ENCODE measurements at places on chromosomes 5 and 9.
A peak's percentile ranks its signal among the peaks of the same experiment; 100 is the strongest.

- DNase-seq = no peak
These were observed 842 bp upstream of the ANGPTL2 start for GRCh38 chr9:127123064-127123890.

- peak; percentile 31 for DNase-seq
These were observed 1.5 kb downstream of the RNF145 start for GRCh38 chr5:159207686-159208513.

GRCh38 chr5:43997647-43998272, 391.5 kb downstream of the FGF10 start:
- no peak for DNase-seq

- DNase-seq = no peak
These were observed 7.8 kb downstream of the ANGPTL2 start for GRCh38 chr9:127114606-127115005.

DNA sequence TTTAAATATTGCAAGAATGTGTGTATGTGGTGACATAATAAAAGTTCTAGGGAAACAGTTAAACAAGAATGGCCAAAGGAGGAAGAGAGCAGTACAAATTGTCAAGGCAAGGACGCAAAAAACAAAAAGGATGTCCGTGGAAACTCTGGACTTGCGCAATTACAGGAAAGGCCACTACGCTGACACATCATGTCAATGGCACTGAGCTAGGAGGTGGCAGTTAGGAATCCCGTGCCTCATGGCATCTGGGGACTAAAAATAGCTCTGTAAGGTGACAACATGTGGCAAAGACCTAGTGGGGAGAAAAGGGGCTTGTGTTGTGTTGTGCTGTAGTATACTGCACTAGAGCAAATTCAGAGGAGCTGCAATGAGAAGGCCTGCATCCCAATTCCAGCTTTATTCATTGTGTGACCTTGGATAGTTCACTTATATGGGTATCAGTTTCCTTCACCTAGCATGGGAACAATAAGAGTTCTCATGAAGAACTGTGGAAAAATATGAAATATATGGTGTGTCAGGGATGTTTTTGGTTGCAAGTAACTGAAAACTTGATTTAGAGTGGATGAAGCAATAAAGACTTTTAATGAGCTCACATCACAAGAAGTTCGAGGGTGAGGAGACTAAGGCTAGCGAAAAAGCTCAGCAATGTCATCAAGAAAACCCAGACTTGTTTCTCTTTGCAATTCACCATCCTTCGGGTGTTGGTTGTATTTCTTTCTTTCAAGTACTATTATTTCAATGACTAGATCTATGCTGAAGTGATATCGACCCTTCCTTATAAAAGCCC, 124.1 kb upstream of the STC2 start:
- DNase-seq = no peak

DNA sequence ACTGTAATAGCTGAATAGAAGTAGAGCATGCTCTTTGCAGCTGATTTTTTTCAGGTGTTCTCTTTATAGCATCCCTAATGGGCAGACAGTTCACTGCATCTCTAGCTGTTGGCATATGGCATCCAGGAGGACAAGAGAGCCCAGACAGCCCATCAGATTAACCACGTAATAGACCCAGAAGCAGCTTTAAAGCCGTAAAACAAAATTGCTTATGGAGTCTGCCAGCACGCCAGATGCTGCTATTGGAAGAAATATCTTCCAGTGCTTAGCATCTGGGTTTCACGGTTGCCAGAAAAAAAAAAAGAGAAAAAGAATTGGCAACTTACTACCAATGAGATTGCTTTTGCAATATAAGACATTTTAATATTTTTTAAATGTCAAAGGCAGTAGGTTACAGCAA, 869.4 kb upstream of the NUDT12 start:
- DNase-seq = no peak

GRCh38 chr5:87541033-87541432, 128.3 kb upstream of the CCNH start:
- peak; percentile 0 for DNase-seq

GRCh38 chr9:89781838-89782540, 177.2 kb downstream of the GADD45G start:
- no peak for DNase-seq

GRCh38 chr5:136037001-136037705, 8.4 kb downstream of the TGFBI start:
- DNase-seq = peak; percentile 72

DNA sequence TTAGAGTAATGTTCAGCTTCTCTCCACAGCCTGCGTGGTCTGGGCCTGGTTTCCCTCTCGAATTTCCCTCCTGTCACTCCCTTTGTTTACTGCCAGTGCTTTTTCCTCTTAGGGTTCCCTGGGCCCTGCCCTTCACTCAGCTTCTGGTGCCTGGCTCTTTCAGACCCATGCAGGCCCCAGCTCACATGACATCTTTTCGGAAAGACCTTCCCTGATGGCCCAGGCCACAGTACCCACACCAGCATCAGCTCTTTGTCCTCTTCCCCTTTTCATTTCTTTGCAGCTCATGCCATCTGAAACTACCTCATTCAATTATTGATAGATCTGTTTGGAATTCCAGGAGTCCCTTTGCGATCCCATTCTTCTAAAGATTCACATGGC, 68.1 kb upstream of the ABL1 start:
- DNase-seq = no peak

DNA sequence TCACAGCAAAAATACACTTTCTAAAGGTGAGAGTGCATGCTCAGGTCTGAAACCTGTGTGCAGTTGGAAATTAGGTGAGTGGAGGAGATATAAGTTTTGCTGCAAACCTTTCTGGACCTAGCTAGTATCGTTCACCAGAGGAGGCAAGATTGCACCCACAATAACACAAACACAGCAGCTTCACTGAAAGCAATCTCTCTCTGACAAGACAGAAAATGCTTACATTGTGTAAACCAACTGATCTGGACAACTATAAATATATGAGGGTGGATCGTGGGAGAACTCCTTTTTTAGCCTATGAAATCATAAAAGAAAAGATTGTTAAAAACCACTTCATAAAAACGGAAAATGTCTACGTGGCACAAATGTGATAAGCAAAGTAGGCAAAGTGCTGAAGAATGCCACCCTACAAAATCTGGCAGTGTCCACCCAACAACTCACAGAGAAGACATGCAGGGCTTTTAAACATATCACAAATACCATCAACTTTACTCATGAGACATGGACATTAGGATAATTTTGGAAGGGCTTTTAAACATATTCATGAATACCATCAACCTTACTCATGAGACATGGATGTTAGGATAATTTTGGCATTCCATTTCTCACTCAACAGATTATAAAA, 134.3 kb downstream of the CDH18 start:
- peak; percentile 79 for DNase-seq

DNA sequence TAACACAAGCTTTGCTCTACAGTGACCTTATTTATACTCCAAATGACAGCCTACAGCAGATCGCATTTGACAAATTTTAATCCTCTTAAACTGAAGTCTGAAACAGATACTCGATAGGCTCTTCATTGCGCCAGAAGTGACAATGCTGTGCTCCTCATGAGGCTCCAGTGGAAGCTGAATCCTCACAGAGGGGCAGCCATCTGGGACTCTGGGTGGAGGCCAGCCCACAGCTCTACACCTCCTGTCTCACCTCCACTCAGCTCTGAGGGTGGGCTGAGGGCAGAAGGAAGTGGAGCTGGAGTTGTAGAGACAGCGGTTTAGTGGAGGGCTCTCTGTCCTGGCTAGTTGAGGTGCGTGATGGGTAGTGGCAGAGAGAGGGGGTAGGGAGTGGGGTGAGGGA, 283.3 kb upstream of the ANKRD55 start:
- no peak for DNase-seq

DNA sequence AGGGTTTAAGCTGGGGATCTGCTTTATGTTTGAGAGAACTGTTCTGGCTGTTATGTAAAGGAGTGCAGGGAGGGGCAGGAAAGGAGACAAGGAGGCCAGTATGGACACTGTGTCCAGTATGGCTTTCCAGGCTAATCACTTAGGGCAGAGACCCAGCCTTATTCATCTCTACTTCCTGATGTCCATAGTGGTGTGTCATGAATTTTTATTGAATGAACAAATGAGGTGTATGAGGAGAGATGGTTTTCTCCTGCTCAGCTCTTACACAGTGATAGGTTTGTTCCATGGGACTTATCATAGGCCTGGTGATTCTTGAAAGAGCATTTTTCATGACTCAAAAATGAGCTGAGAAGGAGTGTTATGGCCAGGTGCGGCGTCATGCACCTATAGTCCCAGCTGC, 20.5 kb upstream of the FGFR4 start:
- no peak for DNase-seq

DNA sequence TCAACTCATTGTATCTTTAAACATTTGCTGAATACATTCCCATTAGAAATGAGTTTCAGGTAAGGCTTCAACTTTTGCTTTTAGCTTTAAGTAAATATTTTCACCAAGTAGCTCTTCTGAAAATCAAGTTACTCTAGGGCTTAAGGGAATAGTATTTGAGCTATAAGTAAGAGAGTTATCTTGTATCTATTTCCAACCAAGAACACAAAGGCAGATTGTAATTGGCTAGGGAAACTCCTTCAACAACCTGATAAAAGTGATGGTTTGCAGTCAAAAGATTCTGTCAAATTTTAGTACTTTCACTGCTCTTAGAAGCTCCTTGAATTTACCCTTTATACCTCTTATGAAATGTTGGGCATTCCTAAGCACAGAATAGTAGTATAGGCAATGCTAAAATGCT, 13.0 kb downstream of the ELL2 start:
- no peak for DNase-seq

GRCh38 chr9:6239694-6240093, 24.1 kb downstream of the IL33 start:
- DNase-seq = no peak

DNA sequence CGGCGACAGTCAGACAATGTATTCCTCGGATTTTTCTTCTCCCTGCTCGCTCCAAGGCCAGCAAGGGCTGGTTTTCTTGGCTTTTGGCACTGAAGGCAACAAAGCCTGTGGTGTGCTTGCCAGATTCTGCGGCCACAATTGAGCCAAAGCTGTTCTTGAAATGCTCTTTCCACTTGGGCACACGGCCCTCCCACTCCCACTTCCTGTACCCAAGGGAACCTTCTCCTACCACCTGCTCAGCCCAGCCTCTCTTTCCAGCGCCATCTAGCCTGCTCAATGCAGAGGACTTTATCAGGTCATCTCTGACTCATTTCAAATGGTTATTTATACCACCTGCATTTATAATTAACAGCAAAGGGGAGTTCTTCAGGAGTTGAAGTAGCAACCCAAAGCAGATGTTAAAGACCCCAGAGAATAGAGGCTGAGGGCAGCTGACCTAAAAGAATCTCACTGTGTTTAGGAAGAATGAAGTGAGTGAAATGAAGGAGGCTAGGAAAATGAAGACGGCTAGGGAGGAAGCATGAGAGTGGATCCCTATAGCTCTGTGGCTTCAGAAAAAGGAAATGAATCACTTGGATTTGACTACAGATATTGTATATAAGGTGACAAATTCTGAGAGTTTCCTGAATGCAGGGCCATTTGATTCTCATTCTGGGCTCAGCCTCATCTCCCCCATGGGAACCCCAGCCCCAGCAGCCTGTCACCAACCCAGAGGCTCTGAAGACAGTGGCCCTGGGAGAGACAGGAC, 439.0 kb downstream of the ENC1 start:
- DNase-seq = no peak

GRCh38 chr5:149265597-149265996, 6.1 kb upstream of the AFAP1L1 start:
- DNase-seq = no peak

GRCh38 chr9:134346840-134347583, 20.8 kb downstream of the RXRA start:
- no peak for DNase-seq

GRCh38 chr9:33245341-33245740, 5.4 kb downstream of the SPINK4 start:
- no peak for DNase-seq

DNA sequence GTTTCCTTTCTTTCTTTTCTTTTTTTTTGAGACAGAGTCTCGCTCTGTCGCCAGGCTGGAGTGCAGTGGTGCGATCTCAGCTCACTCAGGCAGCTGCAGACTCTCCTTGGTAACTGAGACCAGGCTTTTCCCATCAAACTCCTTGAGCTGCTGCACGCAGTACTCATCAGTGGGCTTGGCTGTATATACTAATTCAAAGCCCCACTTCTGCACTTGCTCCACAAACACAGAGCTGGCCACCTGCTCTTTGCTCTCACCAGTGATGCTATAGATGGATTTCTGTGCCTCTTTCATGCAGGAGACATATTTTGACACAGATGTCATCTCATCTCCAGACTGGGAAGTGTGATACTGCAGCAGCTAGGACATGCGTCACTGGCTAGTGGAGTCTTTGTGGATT, 252.7 kb downstream of the AP3B1 start:
- DNase-seq = no peak

DNA sequence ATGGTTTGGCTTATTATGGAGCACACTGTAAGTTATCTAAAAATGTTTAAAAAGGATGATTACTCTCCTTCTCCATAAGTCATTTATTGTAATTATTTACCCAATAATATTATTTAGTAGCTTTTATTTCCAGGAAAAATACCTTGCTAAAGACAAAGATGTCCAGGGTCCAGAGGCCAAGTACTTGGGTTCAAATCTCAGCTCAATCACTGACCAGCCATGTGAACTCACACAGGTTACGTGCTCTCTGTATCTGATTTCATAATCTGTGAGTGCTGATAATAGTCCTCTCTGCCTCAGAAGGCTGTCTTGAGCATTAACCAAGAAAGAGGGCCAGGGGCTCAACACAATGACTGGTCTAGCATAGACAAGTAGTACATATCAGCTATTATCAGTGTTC, 27.0 kb downstream of the ALDH1A1 start:
- DNase-seq = no peak

DNA sequence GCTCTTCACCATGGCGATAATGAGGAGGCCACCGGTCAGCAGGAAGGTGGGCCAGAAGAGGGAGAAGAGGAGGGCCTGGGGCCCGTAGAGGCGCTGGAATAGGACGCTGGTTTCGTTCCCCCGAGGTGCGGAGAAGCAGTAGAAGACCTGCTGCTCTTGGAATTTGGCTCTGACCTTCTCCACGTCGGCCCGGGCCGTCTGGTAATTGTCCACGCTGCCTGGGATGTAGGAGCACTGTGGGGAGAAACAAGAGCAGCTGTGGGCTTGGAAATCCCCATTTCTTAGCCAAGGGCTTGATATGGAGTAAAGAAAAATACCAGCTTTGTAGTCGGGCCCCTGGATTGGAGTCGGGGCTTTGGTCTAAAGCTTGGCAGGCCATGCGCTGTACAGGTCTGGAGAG, 10.4 kb downstream of the KCNMB1 start:
- no peak for DNase-seq

DNA sequence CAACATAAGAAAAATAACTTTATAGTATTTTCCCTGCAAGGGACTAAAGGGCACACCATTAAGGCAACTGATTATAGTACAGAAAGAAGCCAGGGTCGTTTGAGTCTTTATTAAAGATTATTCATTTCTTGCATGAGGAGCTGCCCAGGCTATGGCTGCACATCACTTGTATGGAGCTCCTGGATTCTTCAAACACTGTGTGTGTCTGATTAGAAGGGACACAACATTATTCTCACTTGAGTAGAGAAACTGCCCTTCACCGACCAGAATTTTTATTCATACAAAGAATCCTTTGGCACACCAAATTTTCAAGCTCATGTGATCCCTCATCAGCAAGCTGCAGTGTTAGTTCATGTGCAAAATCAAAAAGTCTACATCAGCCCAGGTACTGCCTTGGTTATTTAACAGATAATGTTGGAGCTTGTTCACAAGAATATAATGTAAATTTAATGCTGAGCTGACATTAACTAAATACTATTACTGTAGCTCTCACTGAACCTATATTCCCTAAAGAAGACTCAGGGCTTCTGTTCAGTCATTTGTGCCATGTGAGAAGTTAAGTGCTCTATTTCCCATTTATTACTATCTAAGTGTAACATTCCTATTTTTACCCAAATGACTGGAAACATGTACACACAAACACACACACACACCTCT, 9.9 kb downstream of the C5orf63 start:
- DNase-seq = no peak

Data from AG09309 (cell line).